Tongue (tissue), 3 donors: ENCODE measurements at places on chromosomes 4 and X. TPM values are rescaled to one million over a fixed set of nuclear protein-coding genes. Genes with fewer than 3 reads are reported as not detected.

- no peak for DNase-seq
These were observed 163.3 kb downstream of the MID1 start for GRCh38 chrX:10457092-10457491.

DNA sequence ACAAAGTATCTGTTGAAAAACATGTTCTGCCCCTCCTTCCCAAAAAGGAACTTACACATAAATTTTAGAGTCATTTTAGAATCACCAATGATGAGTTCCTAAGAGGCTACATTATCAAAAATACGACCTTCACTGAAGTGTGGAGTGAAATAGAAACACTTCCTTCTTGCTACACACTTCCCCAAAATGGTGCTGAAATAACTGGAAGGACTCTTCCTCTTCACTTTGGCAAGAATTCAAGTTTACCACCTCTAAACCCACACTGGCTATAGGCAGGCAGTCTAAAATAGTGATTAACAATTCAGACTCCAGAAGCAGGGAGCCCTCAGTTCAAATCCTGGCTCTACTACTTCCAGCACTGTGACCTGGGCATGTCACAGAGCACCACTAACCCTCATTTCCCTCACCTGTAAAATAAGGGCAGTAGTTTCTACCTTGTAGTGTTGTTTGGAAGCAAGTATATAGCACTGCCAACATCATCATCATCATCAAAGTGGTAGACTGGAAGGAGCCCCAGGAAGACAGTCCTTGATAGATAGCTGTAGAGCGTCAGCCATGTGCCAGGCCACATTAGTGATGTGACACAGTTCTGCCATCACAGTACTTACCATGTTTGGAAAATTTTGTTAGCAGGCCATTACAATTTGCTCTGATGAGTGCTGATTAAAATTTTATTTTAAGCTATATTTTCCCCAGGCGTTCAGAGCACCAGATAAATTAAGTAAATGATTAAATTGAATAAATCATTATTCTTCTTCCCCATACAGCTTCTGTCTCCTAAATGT lies 103.3 kb downstream of the PARM1 start:
- no peak for DNase-seq

- no peak for DNase-seq
These were observed 11.6 kb upstream of the TTC29 start for GRCh38 chr4:146957237-146957636.

- DNase-seq: peak; percentile 6
These were observed 135.0 kb upstream of the TENT5D start for GRCh38 chrX:80285131-80285773.

GRCh38 chr4:173508386-173509035 lies 21.5 kb downstream of the HAND2 start:
- DNase-seq: no peak

DNA sequence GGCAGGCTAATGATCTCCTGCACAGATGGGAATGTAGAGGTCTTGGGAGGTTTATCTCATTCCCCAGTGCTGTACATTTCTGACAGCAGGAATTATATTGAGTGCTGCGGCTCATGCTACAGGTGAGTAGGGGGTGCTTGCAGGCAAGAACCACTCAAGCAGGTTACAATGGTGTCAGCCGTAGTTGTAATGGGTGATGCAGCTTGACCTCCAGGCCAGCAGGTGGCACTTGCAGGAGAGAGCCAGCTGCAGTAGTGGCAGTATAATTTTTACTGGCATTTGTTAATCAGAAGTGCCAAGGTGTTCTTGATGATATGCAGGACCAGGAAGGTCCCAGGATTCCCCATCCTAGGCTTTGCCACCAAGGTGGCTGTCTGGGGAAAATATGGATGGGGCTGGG lies 759.6 kb upstream of the NDST4 start:
- DNase-seq: no peak

GRCh38 chr4:1473718-1474117 lies 67.5 kb upstream of the NKX1-1 start:
- no peak for DNase-seq

DNA sequence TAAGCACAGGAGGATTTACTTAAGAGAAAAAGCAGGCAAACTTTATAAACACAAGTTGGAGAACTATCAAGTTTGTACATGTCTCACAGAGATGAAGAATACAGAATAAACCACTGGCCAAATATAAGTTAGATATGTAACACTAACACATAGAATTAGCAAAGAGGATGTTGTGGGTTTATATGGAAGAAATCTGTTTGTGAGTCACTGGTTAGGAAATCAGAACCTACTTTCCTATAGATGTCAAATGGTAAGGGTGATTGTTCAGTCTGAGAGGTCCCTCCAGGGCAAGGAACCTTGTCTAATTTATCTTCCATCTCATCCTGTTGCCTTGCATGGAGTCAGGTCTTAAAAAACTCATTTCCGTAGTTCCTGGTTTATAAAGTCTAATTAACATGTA lies 14.8 kb upstream of the ART3 start:
- DNase-seq: no peak

DNA sequence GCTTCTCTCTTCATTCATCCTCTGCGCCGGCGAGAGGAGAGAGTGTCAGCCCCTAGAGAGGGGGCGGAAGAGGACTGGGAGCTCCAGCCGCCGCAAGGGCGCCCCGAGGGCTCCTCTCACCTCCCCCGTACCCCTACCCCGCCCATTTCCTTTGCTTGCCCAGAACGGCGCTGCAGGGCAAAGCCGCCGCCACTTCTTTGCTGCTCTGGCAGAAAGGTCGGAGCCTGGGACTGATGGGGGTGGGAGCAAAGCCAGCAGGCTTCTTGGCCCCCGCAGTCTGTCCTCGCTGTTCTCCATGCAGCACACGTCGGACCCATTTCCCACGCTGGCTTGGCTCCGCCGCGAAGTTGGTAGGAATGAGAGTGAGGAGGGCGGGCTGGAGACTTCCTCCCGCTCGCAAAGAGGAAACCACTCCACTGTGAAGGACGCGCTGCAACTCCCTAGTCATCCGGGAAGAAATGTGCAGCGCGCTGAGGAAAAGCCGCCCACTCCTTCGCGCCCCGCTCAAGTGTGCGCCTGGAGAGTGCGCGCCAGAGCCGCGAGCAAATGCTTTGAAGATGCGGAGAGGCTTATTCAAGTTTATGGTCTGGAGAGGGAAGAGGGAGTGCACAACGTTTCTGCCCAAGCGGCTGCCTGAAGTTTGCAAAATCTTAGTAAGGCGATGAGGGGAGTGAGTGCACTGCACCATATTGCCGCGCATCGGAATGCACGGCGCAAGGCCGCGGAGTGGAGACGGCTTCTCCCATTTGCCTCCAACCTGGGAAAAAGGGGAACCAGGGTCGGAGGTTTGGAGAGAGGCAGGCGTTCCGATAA lies 2.8 kb upstream of the PCDH7 start:
- DNase-seq: peak; percentile 77

The GAGE1 gene
- total RNA-seq: not detected

The CD99 gene
- total RNA-seq: 102 TPM
